ENCODE measurements at places on chromosomes 1 and 21.

DNA sequence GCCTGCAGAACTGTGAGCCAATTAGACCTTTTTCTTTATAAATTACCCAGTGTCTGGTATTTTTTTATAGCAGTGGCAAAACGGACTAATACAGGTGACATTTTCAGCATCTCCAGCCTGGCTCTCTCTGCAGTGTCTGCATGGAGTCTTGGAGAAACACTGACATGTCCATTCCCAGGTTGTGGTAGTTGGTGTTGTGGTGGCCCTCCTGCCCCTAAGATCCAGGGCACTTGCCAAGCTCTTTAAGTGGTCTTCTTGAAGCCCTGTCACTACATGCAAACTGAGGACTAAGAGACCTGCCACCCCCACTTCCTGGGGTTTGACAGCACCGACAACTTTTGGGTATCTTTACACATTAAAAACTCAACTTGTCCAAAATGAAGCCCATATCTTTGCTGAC is 419.4 kb downstream of the NPHP4 start:
- DNase-seq, result no peak

GRCh38 chr1:85568151-85568550 is 12.4 kb upstream of the CCN1 start:
- no peak for DNase-seq

DNA sequence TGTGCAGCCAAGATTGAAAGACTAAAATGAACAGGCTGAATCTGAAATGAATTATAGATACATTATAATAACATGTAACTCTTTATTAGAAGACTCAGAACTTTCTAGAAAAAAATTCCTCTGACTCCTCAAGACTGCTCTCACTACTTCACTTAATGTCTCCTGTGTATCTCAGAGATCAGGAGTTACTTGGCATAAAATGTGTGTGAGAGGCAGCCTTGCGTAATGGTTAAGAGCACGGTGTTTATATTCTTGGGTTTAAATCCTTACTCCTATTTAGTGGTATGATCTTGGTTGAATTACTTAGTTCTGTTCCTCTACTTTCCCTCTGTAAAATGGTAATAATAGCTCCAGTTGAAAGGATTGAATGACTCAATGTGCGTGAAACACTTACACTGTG is 634.9 kb downstream of the LTN1 start:
- DNase-seq, result no peak

GRCh38 chr1:16440470-16441281 is at the start of gene NECAP2:
TSS of gene NECAP2 (plus strand) at chr1:16440724. CDS start at chr1:16440762, 38 bp downstream.
- peak; percentile 91 for DNase-seq

DNA sequence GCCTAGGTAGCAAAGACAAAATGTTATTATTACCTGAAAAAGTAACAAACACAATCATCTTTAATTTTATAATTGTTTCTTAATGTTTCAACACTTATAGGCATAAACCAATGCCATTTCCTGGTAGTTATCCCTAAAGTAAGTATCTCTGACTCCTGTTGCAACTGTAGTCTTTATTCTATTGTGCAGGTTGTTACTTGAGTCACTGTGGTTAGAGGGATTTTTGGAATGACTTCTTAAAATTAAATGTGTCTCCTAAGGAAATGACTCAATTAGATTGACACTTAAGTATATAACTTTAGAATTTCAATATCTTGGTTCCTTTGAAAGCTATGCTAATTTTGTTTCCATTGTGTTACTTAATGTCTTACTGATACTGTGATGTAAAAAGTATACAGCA is 143.9 kb downstream of the PHTF1 start:
- no peak for DNase-seq

GRCh38 chr1:93025572-93025971 is 53.5 kb upstream of the MTF2 start:
- no peak for DNase-seq

DNA sequence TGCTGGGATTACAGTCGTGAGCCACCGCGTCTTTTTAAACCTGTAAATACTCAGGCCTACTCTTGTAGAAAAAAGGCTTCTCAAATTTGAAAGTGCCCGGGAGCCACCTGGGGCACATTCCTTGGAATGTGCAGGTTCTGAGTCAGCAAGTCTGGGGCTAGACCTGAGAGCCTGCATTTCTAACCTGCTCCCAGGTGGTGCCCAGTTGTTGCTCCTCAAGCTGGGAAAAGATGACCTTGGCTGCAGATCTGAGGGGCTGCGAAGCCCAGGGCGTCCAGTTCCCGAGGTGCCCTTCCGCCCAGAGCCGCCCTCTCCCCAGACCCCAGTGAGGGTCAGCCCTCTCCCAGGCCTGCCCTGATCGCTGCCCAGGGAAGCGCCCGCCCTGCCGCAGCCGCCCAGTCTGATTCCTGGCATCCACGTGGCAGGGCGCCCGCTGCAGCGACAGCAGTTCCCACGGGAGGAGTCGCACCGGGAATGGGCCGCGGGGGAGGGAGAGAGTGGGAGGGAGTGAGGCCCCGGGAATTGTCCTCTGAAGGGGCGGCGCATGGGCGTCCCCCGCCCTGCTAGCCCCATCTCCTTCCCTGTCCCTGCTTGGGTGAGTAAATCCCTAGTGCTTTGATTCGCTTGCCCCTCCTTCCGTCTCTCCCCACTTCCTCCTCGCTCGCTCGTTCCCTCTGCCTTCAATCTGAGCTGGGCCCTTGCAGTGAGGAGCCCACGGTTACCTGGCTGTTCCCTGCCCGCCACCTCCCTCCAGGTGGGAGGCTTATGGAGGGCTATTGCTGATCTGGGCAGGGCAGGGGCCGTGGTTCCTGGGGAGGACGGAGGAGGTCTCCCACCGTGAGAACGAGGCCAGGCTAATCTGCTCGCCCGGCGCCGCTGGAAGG is 18.8 kb upstream of the TENT5B start:
- no peak for DNase-seq

- DNase-seq, result no peak
These were observed 96.8 kb downstream of the TNR start for GRCh38 chr1:175646439-175647209.

GRCh38 chr1:194056169-194056568 is 869.8 kb upstream of the B3GALT2 start:
- peak; percentile 67 for DNase-seq

GRCh38 chr21:27277110-27277509 is 310.2 kb upstream of the ADAMTS5 start:
- DNase-seq, result no peak

- DNase-seq, result no peak
These were observed 99.1 kb upstream of the CHRM3 start for GRCh38 chr1:239287296-239287695.

DNA sequence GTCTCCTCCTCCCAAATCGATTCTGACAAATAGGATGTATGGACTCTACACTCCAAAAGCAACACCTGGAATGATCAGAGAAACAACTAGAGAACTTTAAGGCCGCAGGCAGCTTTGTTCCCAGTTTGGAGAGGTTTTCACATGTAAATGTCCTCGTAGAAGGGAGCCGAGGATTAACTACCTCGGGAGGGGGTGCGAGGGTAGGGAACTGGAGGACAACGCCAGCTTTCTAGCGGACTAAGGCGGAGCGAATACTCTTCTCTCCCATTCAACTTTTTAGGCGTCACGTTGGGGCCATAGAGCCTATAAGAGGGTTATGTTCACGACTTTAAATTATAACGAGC is 1.2 kb downstream of the SCAF4 start:
- DNase-seq, result no peak

DNA sequence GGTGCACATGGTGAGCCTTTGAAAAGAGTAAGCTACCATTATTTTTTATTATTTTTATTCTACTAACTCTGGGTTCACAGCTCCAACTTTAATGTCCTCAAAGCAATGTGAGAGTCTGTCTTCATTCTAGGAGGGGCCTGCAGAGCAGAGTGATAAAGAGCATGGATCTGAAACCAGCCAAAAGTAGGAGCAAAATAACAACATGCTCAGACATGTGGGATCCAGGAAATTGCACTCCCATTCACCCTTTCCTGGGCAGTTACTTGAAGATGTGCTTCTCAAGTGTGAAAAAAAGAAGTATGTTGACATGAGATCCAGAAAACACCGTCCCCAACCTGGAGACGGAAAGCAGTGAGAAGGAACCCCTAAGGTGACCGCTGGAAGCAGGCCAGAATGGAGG is 8.7 kb upstream of the LIN28A start:
- DNase-seq, result no peak

- no peak for DNase-seq
These were observed 16.9 kb upstream of the SLAMF9 start for GRCh38 chr1:159970932-159971342.

GRCh38 chr1:156901966-156902915 is 8.7 kb downstream of the PEAR1 start:
- DNase-seq, result no peak

- DNase-seq, result no peak
These were observed 6.3 kb upstream of the CTTNBP2NL start for GRCh38 chr1:112389689-112390088.

- DNase-seq, result no peak
These were observed 36.6 kb downstream of the INKA2 start for GRCh38 chr1:111702504-111703050.

GRCh38 chr1:247089616-247090375 is 11.2 kb upstream of the ZNF670 start:
- DNase-seq, result no peak

GRCh38 chr1:232390590-232390989 is 239.3 kb downstream of the SIPA1L2 start:
- no peak for DNase-seq

GRCh38 chr1:226355669-226356551 is 46.9 kb upstream of the LIN9 start:
- DNase-seq, result no peak

- no peak for DNase-seq
These were observed 27.3 kb upstream of the SPATA6 start for GRCh38 chr1:48499211-48499735.

- no peak for DNase-seq
These were observed 27.8 kb downstream of the FNBP1L start for GRCh38 chr1:93475681-93476080.

GRCh38 chr1:167473761-167474160 is 44.6 kb downstream of the CD247 start:
- DNase-seq, result no peak

- DNase-seq, result no peak
These were observed 11.6 kb upstream of the IFNAR1 start for GRCh38 chr21:33313183-33313582.

DNA sequence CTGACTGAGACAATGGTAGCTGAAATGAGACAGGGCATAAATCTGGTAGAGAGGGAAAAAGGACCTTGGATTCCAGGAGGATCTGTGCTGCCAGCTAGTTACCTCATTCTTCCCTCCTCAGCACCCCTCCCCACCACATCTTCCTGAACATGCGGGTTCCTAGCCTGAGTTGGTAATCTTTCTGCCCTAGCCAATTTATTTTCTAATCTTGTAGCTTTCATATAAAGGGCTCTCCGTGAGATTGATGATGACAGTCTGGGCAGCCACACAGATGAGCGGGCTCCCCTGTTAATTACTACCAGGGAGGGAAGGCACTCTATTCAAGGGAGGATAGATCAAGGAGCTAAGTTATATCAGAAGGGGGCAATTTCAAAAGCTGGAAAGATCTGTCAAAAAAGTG is 20.2 kb downstream of the ARHGEF11 start:
- DNase-seq, result no peak

- DNase-seq, result no peak
These were observed 310.9 kb downstream of the NTNG1 start for GRCh38 chr1:107451715-107452114.

DNA sequence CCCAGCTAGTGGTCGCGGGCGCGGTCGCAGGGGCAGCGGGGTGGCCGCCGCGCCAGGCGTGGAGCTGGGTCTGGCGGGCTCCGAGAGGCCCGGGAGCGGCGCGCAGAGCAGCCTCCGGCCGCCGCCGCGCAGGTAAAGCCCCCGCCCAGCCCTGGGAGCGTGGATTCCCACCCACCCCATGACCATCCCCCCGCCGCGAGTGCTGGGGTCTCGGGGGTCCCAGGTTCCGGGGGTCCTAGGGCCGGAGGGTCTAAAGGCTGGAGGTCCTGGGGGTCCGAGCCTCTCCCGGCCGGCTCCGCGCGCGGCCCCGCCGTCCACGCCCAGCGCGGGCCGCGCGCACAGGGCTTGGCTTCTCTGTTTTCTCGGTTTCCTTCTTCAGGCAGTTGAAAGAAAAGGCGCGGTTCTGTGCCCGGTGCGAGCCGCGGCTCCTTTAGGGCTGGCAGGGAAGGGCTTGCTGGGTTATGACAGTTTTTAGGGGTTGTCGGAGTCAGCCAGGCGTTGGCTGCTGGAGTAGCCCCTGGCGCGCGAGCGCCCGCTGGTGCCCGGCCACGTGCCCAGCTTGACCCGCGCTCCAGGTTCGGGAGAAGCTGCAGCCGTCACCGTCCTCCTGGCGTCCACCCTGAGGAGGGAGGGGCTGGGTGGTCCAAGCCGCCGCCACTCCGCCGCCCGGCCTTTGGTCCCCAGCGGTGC is 359 bp downstream of the LRRC3 start:
- peak; percentile 51 for DNase-seq

DNA sequence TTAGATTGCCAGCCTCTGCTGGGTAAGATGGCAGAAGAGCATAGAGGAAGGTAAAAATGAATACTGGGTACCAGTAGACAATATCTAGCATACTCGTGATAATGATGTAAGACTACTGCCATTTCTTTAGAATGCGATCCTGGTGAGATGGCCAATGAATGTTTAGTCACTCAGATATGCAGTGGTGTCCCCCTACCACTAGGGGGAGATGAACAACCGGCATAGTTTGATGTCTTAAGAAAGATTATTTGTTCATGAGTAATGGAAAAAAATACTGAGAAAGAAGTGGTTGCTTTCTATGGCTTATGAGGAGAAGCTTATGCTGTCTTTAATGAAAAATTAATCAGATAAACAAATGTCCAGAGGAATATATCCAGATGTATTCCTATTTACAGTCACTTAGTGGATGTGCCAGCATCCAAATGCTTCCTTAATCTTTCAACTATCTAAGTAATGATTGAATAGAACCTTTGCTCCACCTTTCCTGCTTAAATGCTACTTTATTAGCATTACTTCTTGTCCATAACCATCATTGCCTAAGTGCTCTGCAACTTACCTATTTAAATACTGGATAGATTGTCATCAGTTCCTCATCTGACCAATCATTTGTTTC is 256.6 kb downstream of the ST6GALNAC3 start:
- peak; percentile 56 for DNase-seq

GRCh38 chr1:214234635-214235025 is 46.3 kb upstream of the SMYD2 start:
- DNase-seq, result no peak

- no peak for DNase-seq
These were observed 32.5 kb downstream of the UBE2U start for GRCh38 chr1:64235910-64236309.

GRCh38 chr1:20185834-20186782 is at the start of the genes PLA2G2C and UBXN10:
TSS of gene PLA2G2C (minus strand) at chr1:20186518. CDS start at chr1:20177363, 9,155 bp downstream.
TSS of gene UBXN10 (plus strand) at chr1:20186096. CDS start at chr1:20190562, 4,466 bp downstream.
- DNase-seq, result peak; percentile 66

GRCh38 chr1:24756395-24756794 is 11.1 kb downstream of the CLIC4 start:
- no peak for DNase-seq

GRCh38 chr1:89993541-89993940 is 1.4 kb upstream of the ZNF326 start:
- DNase-seq, result no peak

DNA sequence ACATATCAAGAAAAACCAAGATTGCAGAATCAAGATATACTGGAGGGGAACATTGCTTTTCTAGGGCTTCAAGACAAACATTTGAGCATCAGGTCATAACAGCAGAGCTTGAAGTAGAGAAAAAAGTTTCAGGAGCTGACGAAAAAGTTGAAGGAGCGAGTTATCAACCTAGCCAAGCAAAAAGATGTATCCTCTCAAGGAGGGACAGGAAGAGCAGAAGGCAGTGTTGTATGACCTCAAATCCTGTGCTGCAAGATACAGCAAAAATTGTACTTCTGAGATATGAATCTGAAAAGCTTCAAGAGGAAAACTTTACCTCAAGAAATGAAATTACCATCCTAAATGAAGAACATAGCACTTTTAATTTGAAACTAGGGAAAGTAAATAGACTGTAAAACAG is 153.1 kb downstream of the AK5 start:
- DNase-seq, result no peak
